ENCODE measurements at places on chromosomes 7 and 10.

DNA sequence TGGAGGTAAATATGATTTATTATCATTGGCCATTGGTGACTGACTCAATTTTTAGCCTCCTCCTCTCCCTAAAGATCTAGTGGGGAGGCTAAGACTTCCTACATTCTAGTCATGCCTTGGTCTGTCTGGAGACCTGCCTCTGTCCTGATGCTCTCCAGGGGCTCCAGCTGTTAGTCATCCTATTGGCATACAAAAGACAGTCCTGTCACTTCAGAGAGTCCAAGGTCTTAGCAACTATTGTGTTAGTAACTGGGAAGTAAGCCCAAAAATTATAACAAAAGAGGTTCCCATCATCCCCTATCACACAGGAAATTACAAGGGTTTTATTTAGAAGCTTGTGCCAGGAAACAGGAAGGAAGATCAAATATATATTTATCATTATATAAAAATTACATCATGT lies 400.6 kb upstream of the VSTM2A start:
- DNase-seq, result no peak

GRCh38 chr10:64234489-64234888 lies 713.3 kb downstream of the REEP3 start:
- no peak for DNase-seq

- DNase-seq, result no peak
These were observed 205.2 kb downstream of the GLRX3 start for GRCh38 chr10:130341356-130341755.

DNA sequence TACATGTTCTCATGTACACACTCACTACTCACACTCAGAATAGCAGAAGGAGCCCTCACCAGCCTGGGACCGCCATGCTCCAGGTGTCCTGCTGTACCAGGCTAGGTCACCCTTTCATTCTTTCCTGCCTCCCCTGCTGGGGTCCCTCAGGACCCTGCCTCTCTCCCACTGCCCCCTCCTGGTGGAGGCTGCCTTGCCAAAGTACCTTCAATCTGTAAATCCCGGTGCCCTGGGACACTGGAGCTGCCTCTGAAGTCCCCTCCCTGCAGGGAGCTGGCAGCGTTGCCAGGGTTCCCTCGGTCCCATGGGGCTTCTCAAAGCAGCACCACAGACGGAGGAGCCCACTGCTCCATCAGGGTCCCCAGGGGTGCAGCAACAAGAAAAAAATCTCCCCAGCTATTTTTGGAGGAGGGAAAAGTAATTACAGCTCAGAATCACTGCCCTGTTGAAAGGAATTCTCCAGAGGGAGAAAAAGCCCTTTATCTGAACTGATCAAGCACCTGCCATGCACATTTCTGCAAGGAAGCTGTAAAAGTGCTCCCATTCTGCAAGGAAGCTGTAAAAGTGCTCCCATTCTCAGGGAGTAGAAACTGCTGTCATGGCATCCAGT lies 259.9 kb downstream of the PTPRN2 start:
- no peak for DNase-seq

DNA sequence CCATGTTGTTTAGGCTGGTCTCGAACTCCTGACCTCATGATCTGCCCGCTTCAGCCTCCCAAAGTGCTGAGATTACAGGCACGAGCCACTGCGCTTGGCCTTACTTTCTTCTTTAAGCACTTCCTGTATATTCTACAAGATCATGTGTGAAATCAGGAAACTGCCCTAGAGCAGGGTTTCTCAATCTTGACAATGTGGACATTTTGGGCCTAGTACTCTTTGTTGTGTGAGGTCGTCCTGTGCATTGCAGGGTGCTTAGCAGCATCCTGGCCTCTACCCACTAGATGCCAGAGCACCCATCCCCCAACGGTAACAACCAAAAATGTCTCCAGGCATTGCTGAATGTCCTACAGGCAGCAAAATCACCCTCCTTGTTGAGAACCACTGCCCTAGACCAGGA lies 24.7 kb downstream of the RRP12 start:
- no peak for DNase-seq

All from Panc1 (cell line).